ENCODE measurements at places on chromosomes 6 and 20. TPM values are rescaled to one million over a fixed set of nuclear protein-coding genes. Genes with fewer than 3 reads are reported as not detected.

Gene FAM217A
- 1.0 TPM for polyA plus RNA-seq

DNA sequence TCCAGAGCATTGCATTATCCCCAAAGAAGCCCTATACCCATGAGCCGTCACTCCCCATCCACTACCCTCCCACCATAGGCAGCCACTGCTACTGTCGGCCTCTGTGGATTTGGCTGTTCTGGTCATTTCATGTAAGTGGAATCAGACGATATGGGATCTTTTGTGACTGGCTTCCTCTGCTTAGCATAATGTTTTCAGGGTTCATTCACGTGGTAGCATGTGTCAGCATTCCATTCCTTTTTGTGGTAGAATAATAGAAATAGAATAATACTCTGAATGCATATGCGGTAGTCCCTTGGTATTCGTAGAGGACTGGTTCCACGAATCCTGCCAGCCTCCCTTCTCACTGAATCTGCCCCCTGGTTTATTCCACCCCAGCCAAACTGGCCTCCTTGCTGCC lies 402.6 kb upstream of the SULF2 start:
- no peak for DNase-seq
- peaks cover 8% of the 10 kb centered on the region for H3K27me3 ChIP-seq
- H3K4me1 ChIP-seq, result peaks cover 15% of the 10 kb centered on the region
- H3K27ac ChIP-seq, result no peak overlapping the region
- H3K36me3 ChIP-seq, result no peaks in the 10 kb centered on the region

Gene LTB
- 0.50 TPM for polyA plus RNA-seq

DNA sequence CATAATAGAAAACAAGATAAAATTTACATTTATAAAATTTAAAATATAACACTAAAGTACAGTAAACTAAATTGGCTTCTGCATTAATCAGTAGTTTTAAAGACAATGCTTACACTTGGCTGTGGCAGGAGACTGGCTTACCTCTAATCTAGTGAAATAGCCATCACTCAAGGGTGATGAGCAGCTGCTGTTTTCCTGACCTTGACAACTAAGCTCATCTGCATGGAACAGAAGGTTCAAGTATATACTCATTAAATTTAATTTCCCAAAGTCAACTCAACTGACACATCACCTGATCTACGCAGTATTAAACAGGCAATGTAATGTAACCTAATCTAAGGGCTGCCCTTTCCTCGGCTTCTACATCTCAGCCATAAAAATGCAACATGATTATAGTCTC lies 14.5 kb downstream of the TMX4 start:
- H3K4me1 ChIP-seq, result no peaks in the 10 kb centered on the region
- peaks cover 11% of the 10 kb centered on the region for H3K36me3 ChIP-seq
- no peaks in the 10 kb centered on the region for H3K27me3 ChIP-seq
- no peak for DNase-seq
- H3K27ac ChIP-seq, result no peak overlapping the region
- H3K4me3 ChIP-seq, result no peak overlapping the region

Gene ITPA
- 68.0 TPM for polyA plus RNA-seq

- no peaks in the 10 kb centered on the region for H3K27me3 ChIP-seq
- H3K4me3 ChIP-seq, result no peak overlapping the region
- peak; percentile 19 for DNase-seq
These were observed 66.5 kb upstream of the SLC35F1 start for GRCh38 chr6:117840541-117840983.

Gene SYCP2L
- polyA plus RNA-seq, result 4.8 TPM

GRCh38 chr6:41635365-41635764 lies 2.9 kb upstream of the MDFI start:
- no peak for DNase-seq
- peaks cover 4% of the 10 kb centered on the region for H3K36me3 ChIP-seq
- peaks cover 49% of the 10 kb centered on the region for H3K4me1 ChIP-seq
- peak overlapping the region; percentile 83 for H3K27ac ChIP-seq
- H3K4me3 ChIP-seq, result no peak overlapping the region
- peaks cover 41% of the 10 kb centered on the region for H3K27me3 ChIP-seq

- no peak overlapping the region for H3K4me3 ChIP-seq
- no peak overlapping the region for H3K27ac ChIP-seq
- no peaks in the 10 kb centered on the region for H3K4me1 ChIP-seq
These were observed 1067.0 kb upstream of the MAP3K7 start for GRCh38 chr6:91653895-91654294.

DNA sequence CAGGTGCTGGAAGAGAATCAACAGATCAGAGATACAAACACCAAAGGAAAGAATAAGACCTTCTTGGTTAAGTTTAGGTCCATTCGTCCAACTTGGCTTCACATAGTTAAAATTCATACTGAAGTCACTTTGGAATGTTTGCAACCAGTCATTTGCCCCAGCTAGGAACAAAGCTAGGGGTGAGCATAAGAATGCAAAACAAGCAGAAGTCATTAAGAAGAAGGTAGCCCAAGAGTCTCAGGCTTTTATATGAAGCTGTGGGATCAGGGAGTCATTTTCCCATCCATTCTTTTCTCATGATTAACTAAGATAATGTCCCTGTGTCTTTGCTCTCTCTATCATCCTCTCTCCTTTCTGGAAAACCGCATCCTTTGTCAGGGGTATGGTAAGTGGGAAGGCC lies 51.5 kb upstream of the TMEM170B start:
- no peaks in the 10 kb centered on the region for H3K36me3 ChIP-seq
- no peak overlapping the region for H3K4me3 ChIP-seq
- H3K4me1 ChIP-seq, result no peaks in the 10 kb centered on the region
- no peaks in the 10 kb centered on the region for H3K27me3 ChIP-seq
- no peak for DNase-seq
- H3K27ac ChIP-seq, result no peak overlapping the region

GRCh38 chr20:58909585-58909984 lies 57.1 kb downstream of the GNAS start:
- no peak overlapping the region for H3K27ac ChIP-seq
- H3K27me3 ChIP-seq, result no peaks in the 10 kb centered on the region
- DNase-seq, result no peak
- H3K36me3 ChIP-seq, result peaks cover 45% of the 10 kb centered on the region

GRCh38 chr6:107386340-107386739 lies 73.0 kb downstream of the PDSS2 start:
- H3K4me3 ChIP-seq, result no peak overlapping the region
- H3K27me3 ChIP-seq, result no peaks in the 10 kb centered on the region
- no peak overlapping the region for H3K27ac ChIP-seq
- DNase-seq, result no peak
- H3K36me3 ChIP-seq, result no peaks in the 10 kb centered on the region

DNA sequence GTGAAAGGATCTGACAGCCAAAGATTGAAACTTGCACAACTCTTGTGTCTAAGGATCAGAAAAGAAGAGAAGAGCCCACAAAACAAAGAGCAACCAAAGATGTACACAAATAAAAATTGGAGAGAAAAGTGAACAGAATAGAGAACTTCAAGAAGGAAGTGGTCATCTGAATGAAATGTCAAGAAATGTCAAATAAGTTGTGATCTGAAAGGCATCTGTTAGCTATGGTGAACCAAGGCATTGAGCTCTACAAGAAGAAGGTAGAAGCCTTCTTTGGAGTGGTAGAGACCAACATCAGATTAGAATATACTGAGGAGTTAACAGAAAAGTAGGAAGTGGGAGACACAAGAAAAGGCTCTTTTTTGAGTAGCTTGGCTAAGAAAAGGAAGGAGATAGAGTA lies 28.5 kb downstream of the IL17F start:
- no peaks in the 10 kb centered on the region for H3K27me3 ChIP-seq
- no peak for DNase-seq
- H3K36me3 ChIP-seq, result no peaks in the 10 kb centered on the region

GRCh38 chr20:17833036-17833674 lies 133.4 kb downstream of the BANF2 start:
- H3K4me3 ChIP-seq, result no peak overlapping the region
- no peaks in the 10 kb centered on the region for H3K36me3 ChIP-seq
- no peaks in the 10 kb centered on the region for H3K27me3 ChIP-seq
- H3K4me1 ChIP-seq, result peaks cover 16% of the 10 kb centered on the region
- no peak for DNase-seq

Gene SLC17A3
- not detected for polyA plus RNA-seq

DNA sequence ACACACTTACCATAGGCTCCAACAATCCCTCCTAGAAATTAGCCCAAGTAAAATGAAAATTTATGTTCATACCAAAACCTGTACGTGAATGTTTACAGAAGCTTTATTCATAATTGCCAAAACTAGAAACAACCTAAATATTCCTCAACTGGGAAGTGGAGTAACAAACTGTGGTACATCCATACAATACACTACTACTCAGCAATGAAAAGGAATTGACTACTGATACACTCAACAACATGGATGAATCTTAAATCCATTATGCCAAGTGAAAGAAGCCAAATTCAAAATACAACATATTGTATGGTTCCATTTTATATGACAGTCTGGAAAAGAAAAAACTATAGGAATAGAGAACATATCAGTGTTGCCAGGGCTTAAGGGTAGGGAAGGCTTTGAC lies 19.7 kb upstream of the MMP24 start:
- no peak overlapping the region for H3K4me3 ChIP-seq
- H3K36me3 ChIP-seq, result no peaks in the 10 kb centered on the region
- H3K4me1 ChIP-seq, result no peaks in the 10 kb centered on the region
- H3K27ac ChIP-seq, result no peak overlapping the region
- no peak for DNase-seq

Gene MAK
- polyA plus RNA-seq, result 2.6 TPM

DNA sequence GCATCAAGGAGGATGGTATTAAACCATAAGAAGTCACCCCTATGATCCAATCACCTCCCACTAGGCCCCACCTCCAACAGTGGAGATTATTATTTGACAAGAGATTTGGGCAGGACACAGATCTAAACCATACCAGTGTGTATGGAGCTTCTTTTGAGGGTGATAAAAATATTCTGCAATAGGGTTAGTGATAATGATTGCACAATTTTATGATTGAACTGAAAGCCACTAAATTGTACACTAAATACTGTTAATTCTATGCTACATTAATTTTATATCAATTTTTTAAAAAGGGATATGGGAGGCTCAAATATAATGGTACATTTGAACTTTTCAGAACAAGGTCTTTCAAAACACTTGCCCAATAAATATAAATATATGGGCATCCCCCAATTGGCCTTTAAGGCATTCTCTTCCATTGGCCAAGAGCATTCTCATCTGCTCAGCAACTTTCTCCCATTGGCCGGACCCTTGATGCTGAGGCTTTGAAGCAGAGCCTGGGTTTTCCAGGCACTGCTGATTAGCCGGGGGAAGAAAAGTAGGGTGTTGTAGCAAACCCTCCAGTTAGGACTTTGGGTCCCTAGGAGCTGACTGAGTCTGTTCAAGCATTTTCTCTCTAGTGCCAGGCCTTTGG lies 209.9 kb downstream of the LRFN2 start:
- no peak overlapping the region for H3K4me3 ChIP-seq
- no peak for DNase-seq
- no peak overlapping the region for H3K27ac ChIP-seq
- no peaks in the 10 kb centered on the region for H3K36me3 ChIP-seq
- H3K27me3 ChIP-seq, result no peaks in the 10 kb centered on the region

DNA sequence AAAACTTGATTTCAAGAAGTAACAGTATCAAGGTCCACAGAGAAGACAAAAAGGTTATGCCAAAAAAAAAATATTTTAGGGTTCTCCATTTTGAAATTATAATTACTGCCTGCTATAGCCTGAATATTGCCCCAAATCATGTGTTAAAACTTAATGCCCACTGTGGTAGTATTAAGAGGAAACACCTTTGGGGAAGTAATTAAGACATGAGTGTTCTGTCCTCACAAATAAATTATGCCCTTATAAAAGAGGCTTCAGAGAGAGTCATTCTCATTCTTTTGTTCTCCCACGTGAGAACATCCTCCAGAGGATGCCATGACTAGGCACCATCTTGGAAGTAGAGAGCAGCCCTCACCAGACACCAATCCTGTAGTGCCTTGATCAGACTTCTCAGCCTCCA lies 66.2 kb downstream of the GMDS start:
- H3K27me3 ChIP-seq, result no peaks in the 10 kb centered on the region
- H3K27ac ChIP-seq, result no peak overlapping the region
- no peak for DNase-seq

DNA sequence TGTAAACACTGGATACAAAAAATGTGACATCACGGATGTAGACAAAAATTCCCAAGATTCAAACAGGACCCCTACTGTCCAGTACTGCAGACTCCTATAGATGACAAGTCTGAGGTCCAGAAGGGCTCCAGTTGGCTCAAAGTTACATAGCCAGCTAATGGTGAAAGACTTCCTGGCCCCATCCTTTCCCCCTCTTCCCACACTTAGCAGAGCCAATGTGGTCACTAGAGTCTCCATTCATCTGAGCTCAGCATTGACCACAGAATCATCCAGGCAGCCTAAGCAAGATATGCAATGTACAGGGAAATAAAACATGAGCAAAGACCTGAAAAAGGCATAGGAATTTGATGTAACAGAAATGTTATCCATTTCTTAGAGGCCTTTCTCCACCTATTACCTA lies 180.5 kb downstream of the ADAT2 start:
- H3K4me1 ChIP-seq, result no peaks in the 10 kb centered on the region
- no peak for DNase-seq
- H3K36me3 ChIP-seq, result no peaks in the 10 kb centered on the region

DNA sequence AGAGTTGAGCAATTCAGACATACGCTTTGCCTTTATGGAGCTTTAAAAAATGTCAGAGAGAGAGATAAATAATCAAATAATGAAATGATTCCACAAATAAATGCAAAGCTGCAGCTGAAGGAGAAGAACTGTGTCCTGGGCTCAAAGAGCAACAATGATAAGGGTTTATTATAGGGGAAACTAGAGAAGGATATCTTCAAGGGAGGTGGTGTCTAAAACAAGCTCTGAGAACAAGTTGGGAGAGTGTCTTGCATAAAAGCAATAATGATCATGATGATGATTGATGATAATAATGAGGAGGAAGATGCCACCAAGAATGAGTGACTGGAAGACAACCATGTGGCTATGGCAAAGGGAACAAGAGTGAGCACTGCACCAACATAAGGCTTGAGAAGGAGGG lies 164.3 kb downstream of the KIF16B start:
- no peaks in the 10 kb centered on the region for H3K27me3 ChIP-seq
- no peak overlapping the region for H3K27ac ChIP-seq
- H3K4me1 ChIP-seq, result no peaks in the 10 kb centered on the region
- no peaks in the 10 kb centered on the region for H3K36me3 ChIP-seq
- H3K4me3 ChIP-seq, result no peak overlapping the region

Gene ULBP1
- 1.3 TPM for polyA plus RNA-seq

GRCh38 chr6:132202574-132202973 lies 198.7 kb downstream of the MOXD1 start:
- H3K36me3 ChIP-seq, result no peaks in the 10 kb centered on the region
- no peaks in the 10 kb centered on the region for H3K4me1 ChIP-seq
- DNase-seq, result no peak
- no peaks in the 10 kb centered on the region for H3K27me3 ChIP-seq

- no peak overlapping the region for H3K27ac ChIP-seq
- no peak for DNase-seq
- H3K4me3 ChIP-seq, result no peak overlapping the region
- H3K36me3 ChIP-seq, result peaks cover 2% of the 10 kb centered on the region
These were observed 35.1 kb downstream of the FRMD1 start for GRCh38 chr6:168043848-168044415.

GRCh38 chr6:25217302-25217701 lies 61.9 kb upstream of the CARMIL1 start:
- H3K27me3 ChIP-seq, result no peaks in the 10 kb centered on the region
- no peaks in the 10 kb centered on the region for H3K36me3 ChIP-seq
- peaks cover 10% of the 10 kb centered on the region for H3K4me1 ChIP-seq
- DNase-seq, result no peak
- no peak overlapping the region for H3K27ac ChIP-seq

Gene SIM1
- polyA plus RNA-seq, result 0.59 TPM

All from spinal cord (tissue), 10 donors.